Panc1 (cell line): ENCODE measurements at places on chromosomes 11 and 22.

- no peak for DNase-seq
Observed at GRCh38 chr11:117510646-117511045, 183.0 kb downstream of the CEP164 start.

DNA sequence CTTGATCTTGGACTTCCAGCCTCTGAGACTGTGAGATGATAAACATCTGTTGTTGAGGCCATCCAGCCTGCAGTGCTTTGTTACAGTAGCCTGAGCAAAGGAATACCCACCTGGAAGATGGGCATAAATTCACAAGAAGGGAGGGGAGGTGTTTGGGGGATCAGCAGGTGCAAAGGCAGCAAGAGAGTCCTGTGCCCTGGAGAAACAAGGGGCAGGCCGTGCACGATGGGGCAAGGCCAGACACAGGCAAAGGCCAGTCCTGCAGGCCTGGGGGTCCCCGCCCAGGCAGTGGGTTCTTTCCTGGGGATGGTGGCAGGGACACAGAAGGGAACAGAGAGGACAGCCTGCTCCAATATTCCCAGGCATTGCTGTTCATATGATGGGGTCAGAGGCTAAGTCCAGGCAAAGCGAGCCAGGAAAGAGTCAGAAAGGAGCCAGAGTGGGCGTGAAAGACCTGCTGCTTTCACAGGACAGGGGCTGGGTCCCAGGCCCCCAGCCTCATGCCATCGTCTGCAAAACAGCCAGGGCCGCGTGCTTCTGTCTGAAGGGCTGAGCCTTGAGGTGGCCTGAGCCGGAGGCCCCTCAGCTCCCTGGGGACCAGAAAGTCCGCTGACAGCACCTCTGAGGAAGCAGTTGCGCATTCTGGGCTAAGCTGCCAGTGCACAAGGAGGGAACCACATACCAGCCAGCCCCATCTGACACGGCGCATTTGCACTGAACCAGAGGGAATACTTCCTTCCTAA lies 48.8 kb downstream of the MYEOV start:
- DNase-seq: no peak

- no peak for DNase-seq
Observed at GRCh38 chr11:114953039-114953438, 274.7 kb downstream of the NXPE2 start.

DNA sequence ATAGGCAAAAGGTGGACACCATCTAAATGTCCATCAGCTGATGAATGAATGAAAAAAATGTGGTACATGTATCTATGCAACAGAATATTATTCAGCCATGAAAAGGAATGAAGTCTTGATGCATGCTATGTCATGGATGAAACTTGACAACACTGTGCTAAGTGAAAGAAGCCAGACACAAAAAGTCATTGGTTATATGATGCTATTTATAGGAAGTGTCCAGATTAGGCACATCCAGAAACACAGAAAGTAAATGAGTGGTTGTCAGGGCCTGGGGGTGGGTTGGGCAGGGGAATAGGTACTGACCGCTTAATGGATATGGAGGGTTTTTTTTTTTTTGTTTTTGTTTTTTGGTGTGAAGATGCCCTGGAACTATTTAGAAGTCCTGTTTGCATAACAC lies 21.7 kb upstream of the MN1 start:
- DNase-seq: no peak

GRCh38 chr11:17412488-17413180 lies 24.2 kb upstream of the KCNJ11 start:
- no peak for DNase-seq

DNA sequence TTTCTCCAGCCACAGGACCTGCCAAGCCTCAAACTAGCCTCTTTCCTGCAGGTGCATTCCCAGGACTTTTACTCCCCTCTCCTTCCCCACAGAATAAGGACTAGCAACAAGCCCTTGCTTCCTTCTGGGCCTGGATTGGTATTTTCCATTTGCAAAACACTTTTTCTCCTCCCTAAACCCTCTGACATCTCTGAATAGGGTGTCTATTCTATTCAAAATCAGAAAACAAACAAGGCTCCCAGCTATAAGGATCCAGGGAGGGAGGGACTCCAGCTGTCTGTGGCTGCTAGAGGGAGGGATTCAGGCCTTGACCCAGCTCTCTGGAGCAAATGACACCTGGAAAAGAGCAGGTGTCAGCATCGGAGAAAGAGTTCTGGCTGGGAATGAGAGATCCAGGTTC lies 168.5 kb upstream of the BDNF start:
- DNase-seq: no peak

DNA sequence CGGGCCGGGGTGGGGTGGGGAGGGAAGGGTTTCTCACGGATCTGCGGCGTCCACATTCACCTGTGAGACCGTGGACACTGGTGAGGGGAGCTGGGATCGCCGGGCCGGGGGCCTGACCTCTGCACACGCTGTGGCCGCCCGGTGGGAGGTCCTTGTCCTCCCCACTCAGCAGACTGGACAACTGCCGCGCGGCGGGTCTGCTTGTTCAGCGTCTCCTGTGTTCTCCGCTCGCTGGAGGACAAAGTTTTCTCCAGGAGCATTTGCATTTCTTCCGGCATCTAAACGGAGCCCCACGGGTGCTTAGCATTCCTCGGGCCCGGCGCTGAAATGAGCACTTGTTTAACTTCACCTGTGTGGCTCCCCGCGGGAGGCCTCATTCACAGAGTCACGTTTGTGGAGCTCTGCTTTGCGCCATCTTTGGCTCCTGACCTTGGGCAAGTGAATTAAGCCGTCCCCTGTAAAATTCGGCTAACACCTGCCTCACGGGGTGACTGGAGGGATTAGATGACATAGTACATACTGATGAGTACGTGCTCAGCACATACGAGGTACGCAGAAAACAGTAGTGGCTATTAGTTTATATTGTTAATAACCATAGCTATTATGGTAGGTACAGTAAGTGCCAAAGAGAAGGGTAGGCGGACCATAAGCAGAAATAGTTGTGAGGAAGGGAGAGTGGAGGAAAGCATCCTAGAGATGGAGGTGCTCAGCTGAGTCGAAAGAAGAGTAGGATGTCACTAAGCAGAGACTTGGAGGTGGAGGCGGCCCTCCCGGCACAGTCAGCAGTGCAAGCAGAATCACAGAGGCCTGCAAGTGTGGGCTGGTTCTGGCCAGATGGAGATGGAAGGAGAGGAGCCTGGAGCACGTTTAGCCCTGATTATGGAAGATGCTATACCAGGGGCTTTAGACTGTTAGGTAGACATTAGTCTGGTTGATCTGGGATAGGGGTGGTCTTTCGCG lies 885 bp downstream of the TRMU start:
- DNase-seq: no peak

DNA sequence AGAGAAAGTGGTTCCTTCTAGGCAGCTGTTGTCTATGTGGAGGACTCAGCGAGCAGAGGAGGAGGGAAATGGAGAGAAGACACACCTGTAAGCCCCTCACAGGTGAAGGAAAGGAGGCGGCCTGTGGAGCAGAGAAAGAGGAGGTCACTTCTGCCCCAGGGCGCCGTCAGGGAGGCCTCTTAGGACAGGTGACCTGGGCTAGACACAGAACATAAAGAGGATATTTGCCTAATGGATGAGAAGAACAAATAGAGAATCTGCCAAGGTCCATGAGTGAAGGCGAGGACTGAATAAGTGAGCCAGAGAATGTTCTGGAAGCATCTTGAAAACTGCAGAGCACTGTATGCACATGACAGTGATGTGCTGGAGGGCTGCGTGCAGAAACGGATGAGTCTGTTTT lies 2.2 kb upstream of the SCUBE1 start:
- no peak for DNase-seq

DNA sequence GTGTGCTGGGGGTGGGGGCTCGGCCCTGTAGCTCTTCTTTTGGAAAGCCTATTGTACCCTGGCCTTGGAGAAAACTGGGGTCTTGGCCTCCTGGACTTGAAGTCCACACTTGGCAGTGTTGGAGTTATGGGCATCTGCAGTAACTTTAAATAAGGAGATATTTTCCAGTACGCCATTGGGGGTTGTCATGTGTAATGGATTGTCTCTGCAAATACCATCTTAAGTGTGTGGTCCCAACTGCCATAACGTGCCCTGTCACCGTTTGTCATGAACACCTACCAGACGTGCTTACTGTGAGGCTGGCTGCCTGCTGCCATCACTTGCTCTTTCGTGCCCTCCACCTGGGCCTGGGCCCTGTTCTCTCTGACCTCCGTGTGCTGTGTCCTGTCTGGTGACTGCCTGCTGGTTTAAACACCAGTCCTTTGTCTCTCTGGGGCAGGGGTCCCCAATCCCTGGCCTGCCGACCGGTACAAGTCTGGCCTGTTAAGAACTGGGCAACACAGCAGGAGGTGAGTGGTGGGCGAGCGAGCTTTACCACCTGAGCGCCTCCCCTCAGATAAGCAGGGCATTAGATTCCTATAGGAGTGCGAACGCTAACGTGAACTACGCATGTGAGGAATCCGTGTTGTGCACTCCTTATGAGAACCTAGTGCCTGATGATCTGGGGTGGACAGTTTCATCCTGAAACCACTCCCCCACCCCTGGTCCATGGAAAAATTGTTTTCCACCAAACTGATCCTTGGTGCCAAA lies 3.6 kb upstream of the ZDHHC8 start:
- no peak for DNase-seq

DNA sequence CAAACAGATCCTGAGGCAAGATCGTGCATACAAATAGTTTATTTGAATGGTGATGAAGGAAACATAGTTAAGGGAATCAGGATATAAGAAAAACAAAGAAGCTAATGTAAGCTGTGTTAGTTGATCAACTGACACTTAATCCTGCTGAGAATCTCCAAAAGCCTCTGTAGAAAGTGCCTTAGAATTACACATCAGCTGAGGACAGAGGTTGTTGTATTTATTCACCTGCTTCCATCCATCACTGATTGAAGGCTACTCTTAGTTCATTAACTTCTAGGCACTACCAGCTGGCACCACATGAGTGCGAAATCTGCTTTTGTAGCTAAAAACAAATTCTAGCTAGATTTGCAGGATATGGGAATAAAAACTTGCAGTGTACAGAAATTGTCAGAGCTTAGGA lies 1082.0 kb upstream of the CNTN5 start:
- no peak for DNase-seq

GRCh38 chr11:74633406-74634393 lies 41.3 kb downstream of the POLD3 start:
- DNase-seq: no peak

GRCh38 chr11:40235841-40236240 lies 1223.6 kb downstream of the LRRC4C start:
- no peak for DNase-seq

DNA sequence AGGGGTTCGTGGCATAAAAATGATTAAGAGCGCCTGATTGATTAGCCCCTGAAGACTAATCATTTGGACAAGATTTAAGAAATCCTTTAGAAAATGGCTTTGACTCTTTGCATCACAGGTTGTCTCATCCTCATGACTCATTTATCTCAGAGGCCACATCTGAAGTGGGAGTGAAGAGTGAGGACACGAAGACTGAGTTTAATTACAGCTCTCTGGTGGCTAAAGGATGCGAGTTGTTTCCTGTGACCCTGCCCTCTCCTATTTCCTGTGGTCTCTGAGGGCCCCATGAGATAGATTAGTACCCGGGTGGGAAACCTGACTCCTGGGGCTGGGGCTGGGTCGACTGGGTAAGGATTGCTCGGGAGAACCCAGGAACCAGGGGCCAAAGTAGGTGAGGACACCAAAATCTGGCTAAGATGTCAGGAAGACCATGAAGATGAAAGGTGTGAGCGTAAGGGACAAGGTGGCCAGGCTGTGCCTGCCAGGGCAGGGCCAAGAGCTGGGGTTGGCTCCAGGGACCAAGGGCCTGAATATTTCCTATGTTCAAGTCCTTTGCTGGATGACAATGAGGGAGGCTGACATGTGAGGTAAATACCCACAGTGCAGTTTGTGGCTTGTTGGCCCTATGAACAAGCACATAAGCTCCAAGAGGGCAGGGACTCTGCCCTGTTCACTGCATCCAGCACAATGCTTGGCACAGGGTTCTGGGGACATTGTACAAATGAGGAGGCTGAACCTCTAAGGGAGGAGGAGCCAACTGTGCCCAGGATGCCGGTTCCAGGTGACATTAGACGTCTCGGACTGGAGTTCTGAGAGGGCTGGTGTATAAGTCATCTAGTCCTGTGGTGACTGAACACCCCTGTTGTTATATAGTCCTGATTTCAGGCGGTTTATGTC lies 3.6 kb downstream of the OTOG start:
- no peak for DNase-seq

DNA sequence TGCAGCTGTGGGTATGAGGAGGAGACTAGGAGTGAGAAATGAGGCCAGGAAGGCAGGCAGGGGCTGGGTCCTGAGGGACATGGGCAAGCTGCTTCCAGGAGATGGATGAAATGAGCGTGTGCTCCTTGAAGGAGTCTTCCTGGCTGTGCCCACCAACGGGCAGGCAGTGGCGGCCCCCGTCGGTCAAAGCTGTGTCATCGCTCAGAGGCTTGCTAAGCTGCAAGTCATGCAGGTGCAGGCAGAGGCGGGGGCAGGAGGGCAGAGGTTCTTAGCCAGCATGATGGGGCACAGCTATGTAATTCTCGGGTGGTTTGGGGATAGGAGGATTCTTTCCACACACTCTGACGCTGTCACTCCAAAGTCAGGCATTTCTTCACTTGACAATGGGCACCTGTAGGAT lies 12.5 kb upstream of the PEX26 start:
- no peak for DNase-seq

- DNase-seq: no peak
Observed at GRCh38 chr11:95728790-95729189, 60.8 kb downstream of the FAM76B start.

- DNase-seq: no peak
Observed at GRCh38 chr22:29308148-29308790, 1.8 kb downstream of the GAS2L1 start.

DNA sequence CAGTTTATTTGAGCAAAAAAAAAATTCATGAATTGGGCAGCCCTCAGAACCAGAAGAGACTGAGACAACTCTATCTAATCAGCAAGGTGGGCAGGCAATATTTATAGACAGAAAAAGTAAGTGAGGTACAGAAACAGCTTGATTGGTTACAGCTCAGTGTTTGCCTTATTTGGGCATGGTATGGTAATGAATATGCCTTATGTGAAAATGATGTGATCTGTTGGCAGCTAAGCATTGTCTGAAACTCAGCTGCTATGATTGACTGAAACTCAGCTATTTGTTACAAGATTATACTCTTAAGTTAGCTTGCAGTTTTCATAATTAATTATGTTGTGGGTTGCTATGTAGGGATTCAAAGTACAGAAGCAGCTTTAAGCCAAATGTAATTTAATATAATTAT lies 127.6 kb downstream of the CNTN5 start:
- no peak for DNase-seq
